HuH-7.5 (cell line): ENCODE measurements at places on chromosomes 4 and X.

- peak; percentile 24 for DNase-seq
Observed at GRCh38 chrX:74382613-74383012, 38.7 kb upstream of the SLC16A2 start.

- DNase-seq, result no peak
Observed at GRCh38 chr4:108156391-108156790, 12.3 kb downstream of the LEF1 start.

DNA sequence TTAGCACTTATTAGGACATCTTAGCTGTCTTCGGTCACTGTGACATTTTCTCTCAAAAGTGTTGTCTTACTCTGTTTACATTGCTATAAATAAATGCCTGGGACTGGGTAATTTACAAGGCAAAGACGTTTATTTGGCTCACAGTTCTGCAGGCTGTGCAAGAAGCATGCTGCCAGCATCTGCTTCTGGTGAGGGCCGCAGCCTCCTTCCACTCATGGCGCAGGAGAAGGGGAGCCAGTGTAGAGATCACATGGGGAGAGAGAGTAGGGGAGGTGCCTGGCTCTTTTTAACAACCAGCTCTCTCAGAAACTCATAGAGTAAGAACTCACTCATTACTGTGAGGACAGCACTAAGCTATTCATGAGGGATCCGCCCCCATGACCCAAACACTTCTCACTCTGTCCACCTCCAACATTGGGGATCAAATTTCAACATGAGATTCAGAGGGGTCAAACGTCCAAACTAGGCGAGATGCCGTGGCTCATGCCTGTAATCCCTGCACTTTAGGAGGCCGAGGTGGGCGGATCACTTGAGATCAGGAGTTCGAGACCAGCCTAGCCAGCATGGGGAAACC, 43.5 kb upstream of the HERC6 start:
- DNase-seq, result no peak

GRCh38 chrX:150361070-150361776, 1.9 kb upstream of the MAMLD1 start:
- no peak for DNase-seq

DNA sequence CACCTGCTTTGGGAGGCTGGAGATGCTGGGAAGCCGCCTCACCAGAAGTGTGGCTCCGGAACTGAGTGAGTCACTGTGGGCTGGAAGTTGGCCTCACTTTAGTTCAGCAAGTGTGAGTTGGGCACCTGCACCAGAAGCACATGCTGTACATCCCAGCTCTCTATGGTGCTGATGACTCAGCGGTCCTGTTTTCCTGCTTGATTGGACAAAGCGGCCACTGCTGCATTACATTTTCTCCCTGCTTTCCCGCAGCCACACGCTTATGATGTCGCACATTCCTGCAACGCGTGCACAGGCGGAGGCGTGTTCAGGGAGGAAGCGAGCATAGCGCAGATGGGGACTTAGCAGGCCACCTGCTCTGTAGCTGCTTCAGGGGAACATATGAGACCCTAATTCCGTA, 26.7 kb upstream of the CLDN34 start:
- DNase-seq, result no peak

DNA sequence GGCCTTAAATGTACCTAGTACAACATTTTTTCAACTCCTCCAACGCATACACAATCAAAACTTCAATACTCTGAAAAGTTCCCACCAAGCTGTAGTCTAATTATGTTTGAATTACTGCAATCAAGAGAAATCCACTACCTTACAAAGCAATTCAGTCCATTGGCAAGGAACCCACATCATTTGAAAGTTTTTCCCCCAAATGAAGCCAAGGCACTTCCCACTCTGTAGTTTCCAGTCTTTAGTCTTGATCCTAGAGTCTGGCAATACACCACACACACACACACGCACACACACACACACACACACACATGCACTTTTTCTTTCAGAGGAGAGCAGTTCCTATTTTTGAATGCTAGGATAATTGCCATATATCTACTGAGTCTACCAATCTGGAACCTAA, 79.6 kb downstream of the ANTXR2 start:
- DNase-seq, result no peak

- DNase-seq, result no peak
Observed at GRCh38 chr4:182582245-182582644, 334.9 kb downstream of the DCTD start.

DNA sequence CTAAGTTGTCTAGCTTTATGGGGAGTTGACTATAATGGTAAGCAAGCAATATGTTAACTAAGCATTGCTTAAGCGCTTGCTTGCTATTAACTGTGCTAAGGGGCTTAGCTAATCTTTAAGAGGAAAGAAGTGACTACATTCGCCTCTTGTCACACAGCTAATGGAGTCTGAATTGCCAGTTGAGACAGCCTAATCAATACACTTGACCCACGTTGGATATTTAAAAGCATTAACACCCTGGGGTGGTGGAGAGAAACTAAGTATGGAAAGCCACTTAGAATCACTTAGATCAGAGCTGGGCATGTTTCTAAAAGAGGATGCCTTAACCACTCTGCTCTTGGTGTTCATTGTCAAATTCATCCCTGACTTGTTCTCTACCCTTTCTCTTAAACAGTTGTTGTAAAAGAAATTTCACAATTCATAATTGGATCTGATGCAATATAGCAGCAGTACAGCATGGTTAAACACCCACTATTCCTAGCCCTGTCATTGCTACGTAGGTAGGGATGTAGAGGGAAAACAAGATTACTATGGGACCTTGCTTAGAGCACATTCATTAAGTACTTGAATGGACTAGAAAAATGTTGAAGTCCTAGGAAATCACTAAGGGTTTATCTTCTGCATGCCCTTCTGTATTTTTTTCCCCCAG, 3.5 kb downstream of the ZAR1 start:
- no peak for DNase-seq

DNA sequence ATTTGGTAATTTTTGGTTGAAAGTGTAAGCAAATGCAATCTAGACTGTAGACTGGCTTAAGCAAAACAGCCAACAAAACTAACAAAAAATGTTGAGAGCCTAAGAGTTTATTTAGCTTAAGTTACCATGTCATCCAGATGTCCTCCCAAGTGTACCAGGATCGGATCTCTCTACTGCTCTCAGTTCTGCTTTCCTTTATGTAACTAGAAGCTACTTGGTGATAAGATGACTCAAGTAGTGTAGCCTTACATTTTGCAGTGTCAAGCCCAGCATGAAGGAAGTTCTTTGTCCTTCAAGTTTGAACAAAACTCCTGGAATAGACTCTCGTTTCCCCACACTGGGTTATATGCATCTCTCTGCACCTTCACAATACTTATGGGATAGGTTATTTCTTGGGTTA, 1500.0 kb downstream of the STIM2 start:
- DNase-seq, result no peak

- peak; percentile 2 for DNase-seq
Observed at GRCh38 chr4:8916351-8916885, 44.8 kb upstream of the HMX1 start.

DNA sequence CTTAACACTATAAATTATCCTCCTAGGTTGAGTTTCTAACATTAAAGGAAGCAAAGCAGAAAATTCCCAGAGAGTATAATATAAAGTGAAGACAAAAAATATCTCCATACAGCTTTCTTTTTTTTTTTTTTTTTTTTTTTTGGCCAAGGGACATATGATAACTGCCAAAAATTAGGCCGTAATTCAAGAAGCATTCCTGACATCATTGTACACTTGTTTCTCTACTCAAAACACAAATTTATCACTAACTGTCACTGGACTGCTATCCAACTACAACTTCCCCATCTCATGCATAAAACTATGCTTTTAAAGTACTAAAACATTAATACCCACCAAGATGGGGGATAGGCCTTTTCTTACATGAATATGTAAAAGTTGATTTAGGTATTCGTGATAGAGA, 77.2 kb downstream of the DCHS2 start:
- DNase-seq, result no peak
